Right atrium auricular region (tissue), 2 donors: ENCODE measurements at places on chromosomes 11 and 22. TPM values are rescaled to one million over a fixed set of nuclear protein-coding genes. Genes with fewer than 3 reads are reported as not detected.

Gene GAB4
- total RNA-seq: not detected

Gene KRTAP5-2
- not detected for total RNA-seq

Gene BDNF
- 0.20 TPM for total RNA-seq

GRCh38 chr11:134045799-134046635 lies 22.9 kb upstream of the JAM3 start:
- DNase-seq: no peak

GRCh38 chr22:32836280-32837123 lies 35.0 kb downstream of the TIMP3 start:
- DNase-seq: no peak

GRCh38 chr22:36937319-36938027 lies 24.0 kb downstream of the CSF2RB start:
- DNase-seq: no peak

GRCh38 chr11:10305262-10305963 lies 540 bp downstream of the ADM start:
- no peak for DNase-seq

- DNase-seq: no peak
These were observed 2.2 kb downstream of the SLC35C1 start for GRCh38 chr11:45806937-45807791.

GRCh38 chr11:61912530-61912898 lies 4.9 kb downstream of the RAB3IL1 start:
- DNase-seq: no peak

GRCh38 chr11:77883775-77884174 lies 62.8 kb downstream of the AAMDC start:
- no peak for DNase-seq

- no peak for DNase-seq
These were observed 89.1 kb upstream of the NTM start for GRCh38 chr11:131281316-131281715.

DNA sequence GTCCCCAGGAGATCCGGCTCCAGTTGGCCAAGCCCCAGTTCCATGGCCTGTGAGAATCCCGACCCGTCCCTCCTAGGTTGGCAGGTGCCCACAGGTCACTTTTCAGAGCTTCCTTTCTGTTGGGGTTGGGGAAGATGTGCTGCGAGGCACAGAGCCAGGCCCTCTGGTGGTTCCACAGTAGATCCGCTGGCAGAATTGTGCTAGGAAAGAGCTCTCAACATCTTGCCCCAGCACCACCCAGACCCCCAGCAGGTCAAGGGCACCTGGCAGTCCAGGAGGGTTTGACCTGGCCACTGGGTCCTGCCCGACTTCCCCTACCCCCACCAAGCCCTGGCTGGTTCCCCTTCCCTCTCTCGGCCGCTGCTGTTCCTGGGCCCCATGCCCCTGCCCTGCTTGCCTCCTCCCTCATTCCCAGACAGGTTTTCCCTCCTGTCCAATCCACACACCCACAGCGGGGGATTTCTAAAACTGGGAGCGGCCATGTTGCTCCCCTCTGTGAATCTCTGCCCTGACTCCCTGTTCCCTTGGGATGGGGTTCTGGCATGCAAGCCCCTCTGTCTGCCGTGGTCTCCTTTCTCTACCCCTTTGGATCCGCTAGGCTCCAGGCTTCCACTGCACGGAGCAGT lies 26.2 kb upstream of the GCAT start:
- no peak for DNase-seq

- no peak for DNase-seq
These were observed 10.0 kb downstream of the OR51L1 start for GRCh38 chr11:5004424-5005274.

DNA sequence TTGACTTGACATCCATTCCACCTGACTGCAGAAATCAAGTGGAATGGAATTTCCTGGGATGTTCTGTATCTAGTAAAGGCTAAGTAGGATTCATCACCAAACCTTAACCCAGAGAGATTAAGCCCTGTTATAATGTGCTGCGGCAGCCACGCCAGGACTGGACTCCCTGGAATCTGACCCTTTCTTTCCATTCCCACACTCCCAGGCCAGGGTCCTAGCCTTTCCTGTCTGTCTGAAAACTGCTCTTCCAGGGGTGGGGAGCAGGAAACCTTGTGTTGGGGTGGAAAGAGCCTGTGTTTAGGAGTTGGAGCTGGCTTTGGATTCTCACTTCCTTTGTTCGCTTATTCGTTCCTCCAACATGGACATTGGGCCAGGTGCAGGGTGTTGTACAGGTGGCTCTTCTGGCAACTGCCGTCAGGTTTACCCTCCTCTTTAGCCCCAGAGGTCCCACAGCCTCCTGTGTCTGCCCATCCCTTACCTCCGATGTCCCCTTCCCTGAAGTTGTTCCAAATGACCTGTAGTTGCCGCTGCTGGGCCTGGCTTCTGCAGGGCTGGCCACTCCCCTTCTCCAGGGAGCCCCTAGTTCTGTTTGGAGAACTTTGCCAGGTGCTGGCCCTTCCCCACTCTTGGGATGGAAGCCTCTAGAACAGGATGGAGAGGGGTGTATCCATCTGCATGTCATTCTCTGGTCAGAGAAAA lies 20.5 kb upstream of the PARVB start:
- DNase-seq: no peak

DNA sequence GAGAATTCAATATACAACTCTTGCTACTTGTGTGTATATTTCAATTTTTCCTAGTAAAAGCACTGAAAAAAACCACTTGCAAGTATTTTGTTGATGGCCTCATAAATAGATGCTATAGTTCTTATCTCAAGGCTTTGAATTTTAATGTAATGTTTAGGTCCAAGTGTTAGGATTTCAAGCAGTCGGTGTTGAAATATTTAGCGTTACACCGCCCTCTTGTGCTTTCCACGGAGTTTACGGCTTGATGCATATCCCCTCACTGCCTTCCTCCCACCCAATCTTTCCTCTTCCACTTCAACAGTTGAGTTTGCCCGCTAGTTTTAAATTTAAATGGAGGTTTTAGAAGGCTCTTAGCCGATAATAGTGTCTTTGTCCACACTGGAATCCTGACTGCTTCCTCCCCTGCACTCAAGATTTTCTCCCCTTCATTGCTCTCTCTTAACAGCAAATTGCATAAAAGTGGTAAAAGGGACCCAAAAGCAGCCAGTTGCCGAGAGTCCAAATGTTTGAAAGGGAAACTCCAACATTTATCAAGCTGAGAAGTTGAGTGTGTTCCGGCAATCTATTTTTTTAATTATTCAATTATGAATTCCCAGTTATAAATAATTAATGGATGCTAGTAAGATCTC lies 25.9 kb upstream of the HTATIP2 start:
- DNase-seq: no peak

- DNase-seq: no peak
These were observed 2.7 kb upstream of the RHOD start for GRCh38 chr11:67053896-67054329.

- DNase-seq: no peak
These were observed 207.8 kb upstream of the CCDC90B start for GRCh38 chr11:83493917-83494316.

- DNase-seq: peak; percentile 59
These were observed 34.2 kb downstream of the MRGPRD start for GRCh38 chr11:68946416-68947090.

- DNase-seq: no peak
These were observed 7.9 kb upstream of the NELL1 start for GRCh38 chr11:20661445-20661844.
